ENCODE measurements at places on chromosomes 12 and 14.

DNA sequence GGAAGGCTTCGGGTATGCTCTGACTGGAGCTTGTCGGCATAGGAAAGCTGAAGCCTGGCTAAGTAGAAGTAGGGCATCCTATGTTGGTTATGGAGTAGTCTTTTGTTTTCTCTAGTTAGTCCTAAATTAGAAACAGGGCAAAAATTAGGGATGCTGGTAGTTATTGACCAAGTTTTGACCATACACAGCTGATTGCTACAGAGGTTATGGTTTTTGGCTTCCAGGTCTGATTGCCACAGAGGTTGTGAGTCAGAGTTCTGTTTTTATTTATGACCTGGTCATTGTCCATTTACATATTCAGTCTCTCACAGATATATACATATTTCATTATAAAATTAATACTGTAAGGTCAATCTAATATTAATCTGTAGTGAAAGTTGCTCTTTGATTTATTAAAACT lies 219.2 kb downstream of the FSCB start:
- DNase-seq = no peak

GRCh38 chr14:54839701-54840119 lies 62.9 kb downstream of the GCH1 start:
- DNase-seq = no peak

GRCh38 chr14:57797160-57797559 lies 68.7 kb downstream of the SLC35F4 start:
- no peak for DNase-seq

DNA sequence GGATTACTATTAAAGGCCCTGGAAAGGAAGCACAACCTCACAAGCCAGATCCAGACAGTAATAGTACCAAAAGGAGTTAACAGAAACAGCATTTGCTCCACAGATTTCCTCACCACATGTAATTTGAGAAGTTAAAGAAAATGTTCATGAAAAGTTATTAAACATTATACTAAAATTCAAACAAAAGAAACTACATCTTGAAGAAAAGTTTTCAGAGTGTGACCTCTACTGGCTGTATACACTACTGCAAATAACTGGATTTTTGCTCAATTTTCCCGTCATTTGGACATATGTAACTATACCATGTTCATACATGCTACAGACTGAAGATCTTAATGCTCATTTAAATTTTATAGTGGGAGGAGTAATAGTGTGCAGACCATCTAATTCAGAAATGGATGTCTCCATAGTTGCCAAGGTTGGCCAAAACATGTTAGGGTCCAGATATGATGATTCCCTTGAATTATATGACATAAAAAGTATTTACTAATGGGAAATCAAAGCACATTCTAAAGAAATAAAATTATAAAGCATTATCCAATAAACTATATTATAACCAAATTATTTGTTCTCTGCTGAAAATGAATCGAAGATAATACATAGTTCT lies 5.6 kb downstream of the KRR1 start:
- peak; percentile 13 for DNase-seq

- DNase-seq = no peak
Observed at GRCh38 chr12:19689226-19689625, 249.9 kb downstream of the AEBP2 start.

GRCh38 chr14:67420102-67420739 lies 8.3 kb upstream of the PLEK2 start:
- DNase-seq = no peak

- no peak for DNase-seq
Observed at GRCh38 chr14:62665286-62665685, 380.0 kb downstream of the KCNH5 start.

GRCh38 chr12:114238808-114239207 lies 167.1 kb downstream of the TBX5 start:
- no peak for DNase-seq

DNA sequence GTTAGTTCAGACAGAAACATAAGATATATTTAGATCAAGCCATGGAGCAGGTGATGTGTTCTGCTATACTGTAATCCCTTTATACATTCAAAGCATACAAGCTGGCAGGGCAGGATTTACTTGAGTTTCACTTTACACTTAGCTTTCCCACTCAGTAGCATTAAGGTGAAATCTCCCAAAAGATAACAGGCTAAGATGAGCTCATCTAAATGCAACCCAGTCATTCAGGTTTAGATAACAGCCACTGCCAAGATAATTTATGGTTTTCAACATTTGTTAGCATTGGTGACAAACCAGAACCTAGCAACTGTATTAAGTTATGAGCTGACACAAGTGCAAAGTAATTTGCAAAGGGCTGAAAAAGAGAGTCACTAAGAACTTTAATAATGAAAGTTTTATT lies 925.1 kb upstream of the ATXN7L3B start:
- peak; percentile 40 for DNase-seq

GRCh38 chr14:80426683-80427082 lies 215.4 kb upstream of the DIO2 start:
- DNase-seq = no peak

DNA sequence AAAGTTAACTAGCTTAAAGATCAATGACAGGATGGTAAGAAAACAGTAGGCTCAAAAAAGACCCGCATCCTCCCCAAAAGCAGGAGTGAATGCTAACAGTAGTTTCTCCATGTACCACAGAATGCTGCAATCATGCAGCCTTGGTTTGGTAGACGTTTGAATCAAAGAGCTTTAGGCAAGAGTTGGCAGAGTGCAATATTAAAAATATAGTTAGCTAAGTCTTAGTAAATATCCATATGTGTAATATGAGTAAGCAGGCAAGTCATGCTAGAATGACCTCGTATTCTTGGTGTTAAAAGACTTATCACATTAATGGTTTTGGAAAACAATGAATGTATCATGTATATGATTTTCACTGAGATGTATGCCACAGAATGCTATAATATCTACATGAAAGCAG lies 18.8 kb upstream of the KLRF1 start:
- DNase-seq = no peak

DNA sequence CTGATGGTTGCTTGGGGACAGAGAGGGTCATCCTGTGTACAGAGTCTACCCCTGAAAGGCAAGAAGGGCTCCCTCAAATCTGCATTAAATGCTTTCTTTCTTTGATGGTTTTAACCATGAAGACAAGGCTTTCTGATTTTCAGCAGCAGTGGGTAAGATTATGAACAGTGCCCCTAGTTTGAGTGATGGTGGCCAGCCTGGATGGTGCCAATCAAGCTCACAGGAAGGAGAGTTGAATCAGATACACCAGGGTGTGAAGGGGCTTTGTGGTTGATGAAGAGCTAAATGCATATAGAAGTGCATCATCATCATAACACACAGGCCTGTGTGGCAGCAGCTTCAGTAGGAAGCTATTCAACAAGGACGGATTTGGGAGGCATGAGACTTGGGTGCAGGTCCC lies 5.7 kb downstream of the KRT85 start:
- DNase-seq = no peak

DNA sequence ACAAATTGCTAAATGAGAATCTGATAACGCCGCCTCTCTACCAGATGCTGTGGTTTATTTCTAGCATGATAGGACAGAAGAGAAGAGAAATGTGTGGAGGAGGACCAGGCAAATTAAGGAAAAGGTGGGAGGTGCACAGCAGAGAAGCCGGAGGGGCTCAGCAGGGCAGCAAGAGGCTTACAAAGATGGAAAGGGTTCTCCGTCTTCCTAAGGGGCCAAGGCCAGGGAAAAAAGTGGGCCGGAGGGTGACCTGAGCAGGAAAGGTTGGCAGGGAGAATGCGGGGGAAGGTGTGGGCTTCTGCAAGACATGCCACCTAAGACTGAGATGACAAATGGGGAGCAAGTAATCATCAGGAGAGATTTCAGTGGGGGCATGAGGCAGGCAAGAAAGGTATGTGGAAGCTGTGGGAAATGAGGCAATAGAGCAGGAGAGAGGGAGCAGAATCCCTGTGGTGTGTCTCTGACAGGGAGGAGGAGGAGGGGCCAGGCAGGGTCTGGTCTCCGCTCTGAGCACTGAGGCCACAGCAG lies 18.7 kb downstream of the MANSC1 start:
- no peak for DNase-seq

DNA sequence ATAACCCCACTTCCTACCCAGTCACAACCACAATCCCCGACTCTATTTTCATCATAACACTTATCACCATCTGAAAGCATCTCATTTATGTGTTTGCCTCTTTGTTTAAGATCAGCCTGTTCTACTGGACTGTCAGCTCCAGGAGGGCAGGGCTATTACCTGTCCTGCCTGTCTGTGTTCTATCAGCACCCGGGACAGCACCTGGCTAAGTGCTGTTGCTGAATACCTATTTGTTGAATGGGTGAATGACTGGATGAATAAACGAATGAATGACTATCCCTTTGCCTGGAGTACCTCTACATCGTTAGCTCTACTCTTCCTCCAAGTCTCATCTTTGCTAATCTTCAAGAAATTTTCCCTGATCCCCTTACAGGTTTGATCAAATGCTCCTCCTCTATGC lies 69.0 kb downstream of the WSCD2 start:
- DNase-seq = no peak

DNA sequence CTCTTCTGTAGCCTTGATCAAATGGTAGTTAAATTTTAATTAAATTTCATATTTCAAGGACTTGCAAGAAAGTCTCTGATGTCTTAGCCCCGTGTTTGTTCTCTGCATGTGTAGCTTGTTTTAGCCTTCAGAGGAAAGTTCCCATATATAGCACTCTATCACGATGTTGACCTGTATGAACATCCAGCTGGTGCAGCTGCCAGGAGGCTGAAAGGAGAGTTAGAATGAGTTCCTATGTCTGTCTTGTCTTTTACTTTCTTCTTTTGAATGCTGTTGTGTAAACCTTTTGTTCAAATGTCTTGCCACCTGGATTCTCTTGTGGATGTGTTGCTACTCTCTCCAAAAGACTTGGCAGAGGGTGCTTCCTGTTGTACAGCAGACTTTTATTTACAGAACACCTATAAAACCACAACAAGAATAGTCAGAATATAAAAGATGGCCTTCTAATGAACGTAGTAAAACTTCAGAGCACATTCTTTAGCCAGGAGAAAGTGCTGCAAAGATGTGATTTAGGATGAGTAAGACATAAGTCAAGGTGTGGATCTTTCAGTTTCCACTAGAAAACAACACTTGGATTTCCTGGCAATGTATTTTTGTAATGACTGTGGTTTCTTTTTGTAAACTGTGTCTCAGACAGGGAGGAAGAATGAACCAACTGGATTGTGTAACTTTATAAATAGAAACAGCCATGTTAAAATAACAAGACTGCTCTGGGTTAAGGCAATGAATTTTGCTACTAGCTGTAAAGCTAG lies 17.2 kb downstream of the NAV3 start:
- no peak for DNase-seq

DNA sequence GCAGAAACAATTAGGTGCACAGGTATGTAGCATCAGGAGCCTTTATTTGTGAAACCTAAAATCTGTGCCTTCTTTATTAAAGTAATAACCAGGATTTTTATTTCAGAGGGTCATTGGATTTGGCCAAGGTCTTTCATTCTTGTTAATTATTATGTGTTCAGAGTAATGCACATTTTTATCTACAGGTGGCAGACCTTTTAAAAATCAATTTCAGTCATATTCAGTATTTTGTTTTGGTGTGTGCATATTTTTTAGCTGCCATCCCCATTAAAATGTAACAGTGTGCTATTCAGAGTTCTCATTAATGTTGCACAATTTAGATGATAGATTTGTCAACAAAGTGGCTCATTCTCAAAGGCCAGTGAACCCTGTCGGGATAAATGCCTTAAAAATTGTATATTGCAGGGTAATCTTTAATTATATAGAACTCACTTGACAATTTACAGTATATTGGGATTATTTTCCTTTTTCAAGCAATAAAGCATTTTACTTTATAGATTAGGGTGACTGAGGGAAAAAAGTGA lies 319.3 kb upstream of the SOX5 start:
- no peak for DNase-seq

- no peak for DNase-seq
Observed at GRCh38 chr12:94689646-94690036, 39.3 kb upstream of the TMCC3 start.

DNA sequence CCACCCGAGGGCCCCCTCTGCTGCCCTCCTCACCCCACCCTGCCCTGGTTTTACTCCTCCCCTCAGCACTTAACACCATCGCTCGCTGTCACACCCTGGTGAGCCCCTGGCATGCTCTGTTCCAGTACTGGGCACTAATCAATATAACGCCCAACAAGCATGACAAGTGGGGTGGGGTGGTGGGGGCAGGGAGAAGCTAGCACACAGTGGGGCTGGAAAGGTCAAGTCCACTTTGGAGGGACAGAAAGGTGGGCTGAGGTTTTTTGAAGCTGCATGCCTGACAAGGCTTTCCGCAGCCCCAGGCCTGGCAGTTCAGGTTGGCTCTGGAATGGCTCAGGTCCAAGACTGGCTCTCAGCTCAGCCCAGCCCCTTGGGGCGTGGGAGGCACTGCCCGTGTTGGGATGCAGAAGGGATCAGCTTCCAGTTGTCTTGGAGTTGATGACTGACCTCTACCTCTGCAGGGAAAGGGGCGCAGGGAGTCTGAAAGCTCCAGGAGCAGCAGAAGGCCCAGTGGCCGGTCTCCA lies 34.1 kb downstream of the PLEKHG3 start:
- DNase-seq = no peak

DNA sequence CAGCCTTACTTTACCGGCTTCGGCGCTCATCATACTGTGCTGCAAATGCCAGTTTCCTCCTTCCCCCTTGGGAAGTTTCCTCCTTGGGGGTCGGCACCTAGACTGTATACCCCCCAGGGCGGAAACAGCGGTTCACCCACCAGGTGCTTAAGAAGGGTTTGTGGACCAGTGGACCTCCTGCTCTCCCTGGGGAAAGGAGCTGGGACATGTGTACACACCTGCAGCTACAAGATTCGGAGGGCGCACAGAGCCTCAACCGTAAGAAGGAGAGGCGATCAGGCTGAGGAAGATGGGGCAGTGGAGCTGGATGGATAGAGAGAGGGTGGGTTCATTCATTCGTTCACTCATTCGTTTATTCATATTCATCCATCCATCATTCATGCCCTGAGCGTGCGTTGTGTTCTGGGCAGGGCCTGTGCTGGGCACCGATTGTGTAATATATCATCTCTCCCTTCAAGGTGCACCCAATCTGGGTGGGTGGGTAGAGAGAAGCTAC lies 717 bp upstream of the ZNF839 start:
- no peak for DNase-seq

GRCh38 chr12:97342130-97342529 lies 120.5 kb upstream of the RMST start:
- no peak for DNase-seq

- no peak for DNase-seq
Observed at GRCh38 chr14:95920769-95921438, 44.3 kb downstream of the TUNAR start.

DNA sequence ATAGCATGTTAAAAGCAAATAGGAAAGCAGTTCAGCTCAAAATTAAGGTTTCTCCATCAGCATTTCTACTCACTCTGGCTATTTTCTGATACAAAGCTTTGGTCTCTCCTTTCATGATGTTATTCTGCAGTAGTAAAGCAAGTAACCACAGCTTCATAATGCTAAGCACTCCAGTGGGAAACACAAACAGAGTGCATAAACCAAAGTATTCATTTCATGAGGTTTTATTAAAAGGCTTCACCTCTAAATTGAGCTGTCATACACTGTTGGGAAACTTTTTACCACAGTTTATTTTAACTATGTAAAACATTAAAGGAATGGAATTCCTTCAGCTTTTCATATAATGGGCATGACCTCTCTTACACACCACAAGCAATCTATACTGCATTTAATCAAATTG lies 157.9 kb upstream of the LMO3 start:
- no peak for DNase-seq
